Activated CD4-positive, CD25-positive, alpha-beta regulatory T cell (primary cell): ENCODE measurements at places on chromosomes 1 and 21.
A peak's percentile ranks its signal among the peaks of the same experiment; 100 is the strongest.

- DNase-seq, result no peak
These were observed 8.2 kb downstream of the EXOC8 start for GRCh38 chr1:231329483-231329882.

DNA sequence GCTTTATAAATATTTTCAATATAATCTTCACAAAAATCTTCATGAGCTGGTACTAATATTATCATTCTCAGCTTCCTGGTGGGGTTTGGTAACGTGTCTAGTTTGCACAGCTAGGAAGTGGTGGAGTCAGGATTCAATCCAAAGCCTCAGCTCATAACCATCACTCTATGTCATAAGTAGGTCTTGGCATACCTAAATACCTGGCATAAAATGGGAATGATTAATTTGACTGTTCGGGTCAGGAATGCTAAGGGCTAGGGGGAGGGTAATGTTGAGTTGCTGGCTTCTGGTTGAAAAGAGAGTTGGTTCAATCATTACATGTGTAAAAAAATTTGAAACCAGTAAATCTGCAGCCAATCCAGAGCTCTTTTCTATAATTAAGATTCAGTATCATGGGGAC is 5.6 kb upstream of the SAMSN1 start:
- DNase-seq, result no peak

- no peak for DNase-seq
These were observed 16.3 kb downstream of the FAAH start for GRCh38 chr1:46410156-46411009.

DNA sequence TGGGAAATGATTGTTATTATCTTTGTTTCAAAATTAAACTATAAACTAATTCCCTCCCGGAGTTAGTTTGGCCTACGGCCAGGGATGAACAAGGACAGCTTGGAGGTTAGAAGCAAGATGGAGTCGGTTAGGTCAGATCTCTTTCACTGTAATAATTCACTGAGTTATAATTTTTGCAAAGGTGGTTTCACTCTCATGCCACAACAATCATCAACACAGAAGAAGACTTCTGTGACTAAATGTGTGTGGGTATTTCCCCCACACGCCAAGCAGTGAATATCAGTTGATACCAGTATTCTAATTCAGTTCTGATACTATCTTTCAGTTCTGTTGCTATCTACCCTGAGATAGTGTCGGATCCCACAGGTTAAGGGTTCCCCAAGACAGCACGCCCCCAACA is 215.1 kb downstream of the S1PR1 start:
- no peak for DNase-seq

DNA sequence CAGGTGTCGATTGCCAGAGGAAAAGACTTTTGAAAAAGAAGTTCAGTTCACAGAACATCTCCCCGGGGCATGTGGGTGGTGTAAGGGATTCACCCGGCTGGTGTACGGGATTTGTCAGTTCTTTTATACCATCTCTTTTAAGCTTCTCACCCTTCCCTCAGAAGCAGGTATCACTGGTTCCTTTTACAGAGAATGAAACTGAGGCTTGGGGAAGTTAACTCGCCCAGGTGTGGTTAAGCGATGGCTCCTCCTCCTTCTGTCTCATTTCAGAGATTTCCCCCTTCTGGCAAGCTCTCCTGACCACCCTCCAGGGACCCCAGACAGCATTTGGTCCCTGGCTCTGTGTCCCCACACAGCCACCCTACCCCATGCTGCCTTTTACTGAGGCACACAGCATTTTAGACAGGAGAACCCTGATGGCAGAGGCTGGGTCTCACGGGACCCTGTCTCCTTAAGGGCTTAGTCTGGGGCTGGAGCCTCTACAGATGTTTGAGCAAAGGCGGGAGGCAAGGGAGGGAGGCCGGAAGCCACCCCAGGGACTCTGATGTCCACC is 2.8 kb upstream of the ECE1 start:
- no peak for DNase-seq

DNA sequence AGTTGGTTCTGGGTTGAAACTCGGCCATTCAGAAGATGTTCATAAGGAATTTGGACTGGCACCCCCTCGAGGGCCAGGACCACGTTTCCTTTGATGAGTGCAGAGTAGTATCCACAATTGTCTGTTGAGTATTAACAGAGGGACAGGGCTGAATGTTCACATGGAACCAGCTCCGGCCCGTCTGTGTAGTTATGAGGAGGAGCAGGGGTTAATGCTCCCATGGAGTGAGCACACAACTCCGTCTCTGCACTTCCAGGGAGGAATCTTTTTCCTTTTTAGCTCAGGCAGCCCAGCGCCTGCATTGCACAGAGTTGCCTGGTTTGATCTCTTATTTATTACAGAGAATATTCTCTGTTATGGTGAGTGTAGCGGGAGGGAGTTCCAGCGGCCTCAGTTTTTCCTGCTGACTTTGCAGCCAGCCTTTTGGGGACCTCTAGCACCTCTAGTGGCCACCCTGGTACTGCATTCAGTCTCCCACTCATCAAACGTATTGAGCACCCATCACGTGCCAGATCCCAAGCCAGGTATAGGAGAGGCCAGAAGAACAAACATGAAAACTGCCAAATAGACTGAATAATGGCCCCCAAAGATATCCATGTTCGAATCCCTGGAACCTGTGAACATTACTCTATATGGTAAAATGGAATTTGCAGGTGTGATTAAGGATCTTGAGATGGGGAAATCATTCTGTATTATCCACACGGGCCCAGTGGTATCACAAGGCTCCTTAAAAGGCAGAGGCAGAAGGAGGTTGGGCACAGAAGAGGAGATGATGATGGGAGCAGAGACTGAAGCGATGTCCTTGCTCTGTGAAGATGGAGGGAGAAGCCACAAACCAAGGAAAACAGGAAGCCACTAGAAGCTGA is 167.7 kb upstream of the CSF3R start:
- DNase-seq, result peak; percentile 43

DNA sequence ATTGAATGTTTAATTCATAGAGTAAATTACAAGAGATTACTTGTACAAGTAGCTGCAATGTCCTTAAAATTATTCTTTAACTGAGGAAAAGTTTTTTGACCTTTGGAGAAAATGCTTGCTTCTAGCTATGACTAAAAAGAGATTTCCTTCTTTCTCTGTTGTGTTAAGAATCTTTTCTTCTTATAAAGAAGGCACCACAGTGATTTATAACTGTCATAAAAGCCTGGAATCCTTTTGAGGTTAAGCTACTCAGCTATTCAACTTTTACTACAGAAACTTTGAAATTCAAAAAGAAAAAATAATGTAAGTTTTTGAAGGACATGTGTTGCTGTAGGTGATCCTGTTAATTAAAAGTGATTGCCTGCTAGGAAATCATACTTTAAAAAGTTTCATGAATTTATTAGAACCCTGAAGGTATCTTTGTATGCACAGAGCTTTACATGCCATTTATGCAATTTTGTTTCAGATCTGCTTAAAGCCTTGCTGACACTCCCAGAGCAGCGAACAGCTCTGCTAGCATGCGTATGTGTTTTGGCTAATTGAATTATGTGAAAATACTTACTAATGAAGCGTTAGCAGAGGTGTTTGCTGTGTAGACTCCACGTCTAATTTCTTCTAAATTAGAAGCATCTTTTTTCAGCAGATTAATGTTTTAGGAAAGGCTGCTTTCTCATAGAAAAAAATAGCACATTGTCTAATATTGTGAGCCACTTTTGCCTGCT is 94.7 kb upstream of the SMYD2 start:
- no peak for DNase-seq

DNA sequence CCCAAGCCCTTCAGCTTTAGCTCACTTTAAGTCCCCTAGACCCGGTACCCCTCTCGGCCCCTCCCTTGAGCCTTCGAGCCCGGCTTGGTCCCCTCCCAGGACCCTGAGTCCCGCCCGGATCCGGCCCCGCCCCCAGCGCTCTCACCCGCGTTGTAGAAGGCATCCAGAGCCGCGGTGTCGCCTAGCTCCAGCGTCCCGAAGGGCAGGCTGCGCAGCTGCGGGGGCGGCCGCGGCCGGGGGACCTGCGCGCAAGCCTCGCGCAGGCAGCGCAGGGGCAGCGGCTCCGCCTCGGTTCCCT is 699 bp downstream of the MAP3K6 start:
- peak; percentile 34 for DNase-seq

GRCh38 chr1:7293702-7294629 is 477.1 kb upstream of the VAMP3 start:
- no peak for DNase-seq

- no peak for DNase-seq
These were observed 4.6 kb downstream of the FCRLB start for GRCh38 chr1:161725908-161726472.

DNA sequence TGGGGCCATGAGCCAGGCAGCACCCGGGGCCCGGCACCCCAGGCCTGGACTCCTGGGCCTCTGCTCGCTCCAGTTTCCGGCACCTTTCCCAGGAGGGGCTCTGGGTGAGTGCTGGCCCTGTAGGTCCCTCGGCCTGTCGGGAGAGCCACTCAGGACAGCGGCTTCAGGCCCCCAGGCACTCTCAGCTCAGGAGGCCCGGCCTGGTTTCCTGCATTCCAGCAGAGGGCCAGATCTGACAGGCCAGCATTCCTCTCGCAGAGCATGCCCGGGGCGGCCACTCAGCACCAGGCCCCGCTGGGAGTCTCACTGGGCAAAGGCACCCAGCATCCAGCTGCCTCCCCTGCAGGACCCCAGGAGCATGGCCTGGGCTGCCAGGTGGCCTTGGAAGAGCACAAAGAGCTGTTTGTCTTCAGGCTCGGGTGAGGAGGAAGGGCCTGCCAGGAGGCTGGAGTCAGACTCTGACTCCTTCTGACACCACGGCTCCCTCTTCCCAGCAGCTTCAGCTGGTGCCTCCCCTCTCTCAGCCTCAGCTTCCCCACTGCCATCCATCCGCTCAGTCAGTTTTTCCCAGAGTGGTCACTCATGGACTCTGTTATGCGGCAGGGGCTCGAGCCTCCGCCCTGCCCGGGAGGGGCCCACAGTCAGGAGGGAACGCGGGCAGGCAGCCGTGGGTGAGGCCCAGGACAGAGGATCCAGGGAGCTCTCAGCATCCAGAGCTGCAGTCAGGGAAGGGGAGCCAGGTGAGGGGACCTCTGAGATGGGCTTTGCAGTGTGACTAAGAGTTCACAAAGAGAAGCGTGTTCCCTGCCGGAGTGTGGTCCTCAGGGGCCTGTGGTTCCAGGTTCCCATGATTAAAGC is 51.7 kb downstream of the WNT9A start:
- DNase-seq, result no peak
